Activated T-helper 1 cell treated with Interleukin-2 at 50 U/mL for 16 hours (primary cell): ENCODE measurements at places on chromosomes 2 and 18.

DNA sequence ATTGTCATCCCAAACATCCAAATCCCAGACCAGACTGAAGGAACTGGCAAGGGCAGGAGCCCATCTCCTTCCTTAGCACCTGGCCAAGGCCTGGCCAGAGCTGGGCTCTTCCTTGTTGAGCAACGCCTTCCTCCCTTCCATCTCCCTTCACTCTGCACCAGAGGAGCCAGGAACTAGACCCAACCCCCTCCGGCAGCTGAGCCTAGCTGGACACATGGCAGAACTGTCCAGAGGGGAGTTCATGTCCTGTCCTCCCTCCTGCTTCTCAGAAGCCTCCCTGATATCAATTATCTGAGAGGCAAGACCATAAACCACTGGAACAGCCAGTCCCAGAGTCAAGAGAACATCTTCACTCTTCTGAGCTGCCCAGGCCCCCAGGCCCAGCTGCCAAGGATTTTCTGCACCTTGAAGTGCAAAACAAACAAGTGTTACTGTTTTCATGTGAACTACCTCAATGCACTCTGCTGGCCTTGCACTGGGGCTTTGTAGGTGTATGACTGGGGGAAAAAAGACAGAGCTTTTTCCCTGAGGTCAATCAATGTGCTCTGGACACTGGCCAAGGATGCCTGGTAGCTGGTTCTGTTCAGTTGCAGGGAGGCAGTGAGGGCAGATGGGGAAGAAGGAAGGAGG is 107.6 kb upstream of the MSH6 start:
- no peak for DNase-seq

DNA sequence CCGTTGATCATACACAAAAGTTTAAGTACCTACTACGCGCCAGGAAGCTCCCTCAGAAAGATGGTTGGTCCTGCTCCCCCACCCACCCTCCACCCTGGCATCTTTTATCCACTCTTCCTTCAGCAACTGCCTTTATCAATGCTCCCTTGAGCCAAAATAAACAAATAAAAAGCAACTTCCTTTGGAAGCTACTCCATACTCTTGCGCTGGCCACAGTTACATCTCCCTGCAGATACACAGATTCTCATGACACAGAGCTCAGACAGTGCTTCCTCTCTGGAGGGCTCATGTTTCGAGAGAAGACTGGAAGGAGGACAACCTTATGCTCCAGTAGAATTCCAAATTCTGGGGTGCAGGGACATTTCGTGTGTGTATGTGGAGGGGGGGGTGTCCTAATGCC is 3.8 kb upstream of the STEAP3 start:
- DNase-seq: no peak

- no peak for DNase-seq
These were observed 179.7 kb downstream of the FAM210A start for GRCh38 chr18:13546638-13547037.

DNA sequence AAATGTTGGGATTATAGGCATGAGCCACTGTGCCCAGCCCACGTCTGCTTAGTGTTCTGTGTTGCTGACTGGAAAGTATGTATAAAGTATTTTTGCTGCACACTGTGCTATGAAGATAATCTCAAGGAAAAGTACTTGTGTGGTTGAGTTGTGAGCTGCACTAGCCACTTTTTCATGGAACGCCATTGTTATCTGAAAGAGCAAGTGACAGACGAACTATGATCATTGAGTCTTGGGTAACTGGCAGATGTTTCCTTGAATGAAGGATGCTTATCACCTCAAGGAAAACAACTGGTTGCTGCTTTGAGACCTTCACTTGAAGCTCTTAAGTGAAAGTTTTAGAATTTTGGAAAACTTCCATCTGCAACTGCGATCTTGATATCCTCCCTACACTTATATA is 82.2 kb upstream of the KCTD1 start:
- DNase-seq: no peak

- DNase-seq: no peak
These were observed 412.9 kb downstream of the TMEM182 start for GRCh38 chr2:103174711-103175110.

DNA sequence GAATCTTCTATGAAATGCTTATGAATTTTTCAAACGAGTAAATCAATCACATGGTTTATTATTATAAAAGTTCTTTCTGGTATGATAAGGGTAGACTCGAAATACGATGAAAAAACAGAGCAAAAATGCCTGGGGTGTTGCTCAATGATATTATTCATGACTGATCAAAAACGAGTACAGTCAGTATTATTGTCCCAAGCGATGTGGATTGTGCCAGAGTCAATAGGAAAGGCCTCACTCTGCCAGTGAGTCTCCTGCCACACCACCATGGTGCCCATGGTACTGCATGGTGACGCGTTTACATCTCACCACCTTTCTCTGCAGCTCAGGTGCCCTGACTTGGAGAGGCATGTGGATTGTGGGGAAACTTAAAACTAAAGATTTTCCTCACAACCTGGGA is 58.5 kb downstream of the KCTD1 start:
- no peak for DNase-seq

DNA sequence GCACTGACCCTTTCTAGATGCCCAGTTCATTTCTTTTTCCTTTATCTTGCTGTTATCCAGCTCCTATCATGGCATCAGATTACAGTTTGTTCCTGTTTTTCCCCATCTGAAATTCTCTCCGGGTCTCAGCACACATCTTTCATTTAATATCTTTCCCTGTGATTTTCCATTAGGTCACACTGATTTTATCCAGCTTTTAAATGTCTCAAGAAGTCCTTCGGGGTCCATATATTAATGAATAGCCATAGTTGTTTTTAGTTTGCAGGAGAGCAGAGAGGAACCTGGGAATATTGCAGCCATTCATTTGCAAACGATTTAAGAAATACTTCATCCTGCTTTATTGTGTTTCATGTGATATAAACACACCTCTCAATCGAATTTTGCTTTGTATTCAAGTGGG is 374.2 kb downstream of the TDRD15 start:
- no peak for DNase-seq

- DNase-seq: no peak
These were observed 3.7 kb upstream of the GAD1 start for GRCh38 chr2:170812710-170813600.

DNA sequence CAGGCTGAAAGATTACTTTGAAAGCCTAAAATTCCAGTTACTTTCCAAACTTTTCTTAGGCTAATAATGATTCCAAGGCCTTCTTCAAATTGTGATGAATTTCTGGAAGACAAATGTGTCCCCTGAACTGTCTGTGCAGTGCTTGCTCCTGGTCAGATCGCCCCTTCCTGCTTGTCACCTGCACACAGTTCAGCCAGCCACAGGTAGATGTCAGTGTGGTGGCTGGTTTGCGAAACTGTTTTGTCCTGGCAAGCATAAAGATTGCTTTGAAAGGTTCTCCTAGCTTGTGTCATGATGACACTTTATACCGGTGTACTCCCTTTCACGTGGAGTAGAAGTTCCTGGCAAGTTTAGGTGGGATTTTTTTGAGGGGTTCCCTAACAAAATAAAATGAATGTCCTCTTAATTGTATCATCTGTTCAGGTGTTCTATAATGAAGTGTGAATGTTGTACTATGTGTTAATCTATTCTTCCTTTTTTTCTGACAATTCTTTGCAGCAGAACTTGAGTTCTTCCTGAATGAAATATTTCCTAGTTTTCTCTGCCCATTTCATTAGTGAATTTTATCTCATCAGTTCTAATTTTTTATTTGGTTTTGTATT is 298.8 kb downstream of the ZNF407 start:
- peak; percentile 10 for DNase-seq

GRCh38 chr2:62158444-62159121 is 37.3 kb upstream of the B3GNT2 start:
- no peak for DNase-seq

- no peak for DNase-seq
These were observed 66.2 kb downstream of the MDH1 start for GRCh38 chr2:63654959-63655358.

GRCh38 chr2:39623917-39624316 is 41.8 kb upstream of the TMEM178A start:
- DNase-seq: no peak

- DNase-seq: no peak
These were observed 15.5 kb downstream of the AQP12A start for GRCh38 chr2:240707043-240707756.

GRCh38 chr2:70477441-70477844 is 76.2 kb downstream of the TGFA start:
- DNase-seq: no peak

- DNase-seq: no peak
These were observed 301.8 kb downstream of the XIRP2 start for GRCh38 chr2:167190053-167190452.

DNA sequence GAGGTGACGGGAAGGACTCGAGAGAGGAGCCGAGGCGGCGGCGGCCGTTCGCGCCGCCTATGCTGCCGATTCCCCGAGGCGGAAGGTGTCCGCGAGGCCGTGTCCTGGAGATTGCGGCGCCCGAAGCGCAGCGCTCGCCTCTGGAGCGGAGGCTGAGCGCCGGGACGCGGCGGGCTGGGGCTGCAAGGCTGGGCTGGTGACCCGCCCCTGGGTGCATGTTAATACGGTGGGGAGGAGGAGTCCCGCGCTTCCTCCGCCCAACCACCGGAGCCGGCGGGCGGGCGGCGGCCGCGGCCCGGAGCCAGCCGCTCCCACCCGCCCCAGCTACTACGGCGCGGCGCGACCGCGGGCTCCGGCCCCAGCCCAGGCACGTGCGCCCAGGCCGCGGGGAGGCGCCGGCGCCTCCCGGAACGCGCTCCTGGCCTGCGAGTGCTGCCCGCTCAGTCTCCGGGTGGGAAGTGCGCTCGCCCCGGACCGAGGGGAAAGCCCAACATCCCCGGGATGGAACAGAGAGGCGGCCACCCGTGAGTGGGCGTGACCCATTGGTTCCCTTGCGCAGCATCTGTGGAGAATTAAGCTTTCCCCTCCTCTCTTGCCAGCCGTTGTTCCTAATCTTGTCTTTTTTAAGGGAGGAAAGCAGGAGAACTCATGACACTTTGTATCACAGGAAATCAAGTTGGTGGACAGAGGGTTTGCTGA is at the start of gene DLGAP1:
TSS of gene DLGAP1 (minus strand) at position 195 of the 699 bp plus-strand sequence.
- no peak for DNase-seq

DNA sequence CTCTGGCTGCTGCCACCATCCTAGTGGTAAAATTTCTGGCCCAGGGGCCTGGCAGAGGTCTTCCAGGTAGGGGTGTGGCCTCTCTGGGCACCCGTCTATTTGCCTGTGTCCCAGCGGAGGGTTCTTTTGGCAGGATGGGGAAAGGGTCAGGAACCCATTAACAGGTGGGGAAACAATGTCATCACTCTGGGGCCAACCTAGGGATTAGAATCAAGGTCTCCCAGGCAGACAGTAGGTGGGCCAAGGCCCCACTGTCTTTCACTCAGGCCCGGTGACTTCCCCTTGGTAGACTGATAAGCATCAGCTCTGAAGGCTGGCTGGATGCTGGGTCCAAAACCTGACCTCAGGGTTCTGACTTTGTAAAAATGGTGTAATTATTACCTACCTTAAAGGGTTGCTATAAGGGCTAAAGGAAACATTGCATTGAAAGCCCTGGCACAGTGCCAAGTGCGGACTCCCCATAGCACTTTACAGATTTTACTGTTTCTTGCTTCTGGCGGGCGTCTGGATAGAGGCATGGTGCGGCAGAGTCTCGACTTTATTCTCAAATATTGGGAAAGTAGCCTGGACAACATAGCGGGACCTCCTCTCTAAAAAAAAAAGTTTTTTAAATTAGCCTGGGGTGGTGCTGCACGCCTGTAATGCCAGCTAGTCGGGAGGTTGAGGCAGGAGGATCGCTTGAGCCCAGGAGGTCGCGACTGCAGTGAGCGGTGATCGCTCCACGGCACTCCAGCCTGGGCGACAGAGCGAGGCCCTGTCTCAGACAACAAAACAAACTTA is 2.2 kb downstream of the LBX2 start:
- no peak for DNase-seq

- DNase-seq: no peak
These were observed 207.5 kb downstream of the ARHGAP15 start for GRCh38 chr2:143336719-143337210.

- no peak for DNase-seq
These were observed 72.0 kb upstream of the EPB41L5 start for GRCh38 chr2:119940856-119941255.

GRCh38 chr2:223882715-223883114 is 45.3 kb upstream of the AP1S3 start:
- no peak for DNase-seq

- DNase-seq: no peak
These were observed 600.1 kb upstream of the RAB6C start for GRCh38 chr2:129379411-129379810.

GRCh38 chr2:84970868-84971509 is at the start of gene KCMF1:
Gene KCMF1, plus strand, starts transcription at chr2:84971161. Its CDS starts 291 bp downstream, at chr2:84971452.
- DNase-seq: peak; percentile 55

- DNase-seq: no peak
These were observed 20.9 kb upstream of the KLF11 start for GRCh38 chr2:10022445-10022844.

DNA sequence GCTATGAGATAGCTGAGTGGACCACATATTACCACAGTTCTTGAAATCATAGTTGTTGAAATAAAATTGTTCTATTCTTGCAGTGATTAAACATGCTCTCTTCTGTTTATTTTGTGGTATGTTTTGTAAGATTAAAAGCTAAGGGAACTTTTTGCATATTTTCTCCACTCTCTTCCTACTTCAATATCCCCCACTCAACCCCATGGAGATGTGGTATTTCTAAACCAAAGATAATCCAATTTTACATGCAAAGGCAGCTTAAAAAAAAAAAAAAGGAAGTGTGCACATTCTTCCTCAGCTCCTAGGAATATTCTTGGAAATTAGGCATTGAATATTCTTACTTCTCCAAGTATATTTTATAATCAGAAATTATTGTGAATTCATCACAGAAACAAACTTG is 15.0 kb upstream of the PAX3 start:
- DNase-seq: no peak

- no peak for DNase-seq
These were observed 412.7 kb downstream of the STK39 start for GRCh38 chr2:167834707-167835106.

DNA sequence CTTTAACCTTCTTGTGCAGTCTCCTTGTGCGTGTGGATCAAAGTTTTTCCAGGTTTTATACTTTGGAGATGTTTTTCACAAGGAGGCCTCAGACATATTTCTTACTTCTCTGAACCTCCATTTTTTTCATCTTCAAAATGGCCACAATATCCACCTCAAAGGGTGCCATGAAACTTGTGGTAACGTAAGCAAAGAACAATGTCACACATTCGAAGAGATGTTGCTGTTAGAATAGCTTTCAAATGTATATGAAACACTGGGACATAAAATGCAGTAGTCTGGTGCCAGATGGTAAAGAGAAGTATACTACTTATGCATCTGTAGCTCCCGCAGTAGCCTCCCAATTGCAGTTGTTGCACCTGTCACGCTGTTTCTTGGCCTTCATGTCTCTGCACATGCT is 2.6 kb upstream of the KRCC1 start:
- no peak for DNase-seq

GRCh38 chr2:173752152-173752551 is 213.0 kb downstream of the SP3 start:
- no peak for DNase-seq
